SJSA1 (cell line): ENCODE measurements at places on chromosomes 2 and 18. TPM values are rescaled to one million over a fixed set of nuclear protein-coding genes. Genes with fewer than 3 reads are reported as not detected.

The SIX3 gene
- total RNA-seq: not detected in 2 replicates

The ACMSD gene
- not detected in 2 replicates for total RNA-seq

The TUBA3E gene
- total RNA-seq: not detected in 2 replicates

The DSC1 gene
- not detected in 2 replicates for total RNA-seq

The TRIM54 gene
- total RNA-seq: not detected in 2 replicates

The PDCD1 gene
- total RNA-seq: not detected in 2 replicates

The HOXD4 gene
- total RNA-seq: 0.29 and 5.9 TPM in 2 replicates

The MAP4K4 gene
- total RNA-seq: 63.9 and 83.1 TPM in 2 replicates

DNA sequence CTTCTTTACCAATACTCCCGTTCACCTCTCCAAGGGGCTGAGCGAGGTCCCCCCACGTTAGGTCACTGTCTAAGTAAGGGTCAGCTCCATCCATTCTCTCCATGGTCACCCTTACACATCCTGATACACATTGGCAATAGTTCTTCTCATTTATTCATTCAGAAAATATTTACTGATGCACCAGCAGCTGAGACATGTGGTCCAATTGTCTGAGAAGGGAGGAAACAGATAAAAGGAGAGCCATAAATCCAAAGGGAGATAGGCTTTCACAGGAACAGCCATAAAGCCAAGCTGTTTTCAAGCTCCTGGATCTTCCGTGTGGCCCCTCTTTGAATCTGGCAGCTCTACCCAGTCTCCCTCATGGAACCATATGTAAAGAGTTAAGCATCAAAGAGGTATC, 121.2 kb downstream of the TXNL1 start:
- H3K4me1 ChIP-seq: no peaks in the 10 kb centered on the region
- DNase-seq: no peak
- H3K36me3 ChIP-seq: no peaks in the 10 kb centered on the region
- no peak overlapping the region for H3K4me3 ChIP-seq

GRCh38 chr2:120759543-120760331, 24.1 kb downstream of the GLI2 start:
- no peak overlapping the region for H3K4me3 ChIP-seq
- no peaks in the 10 kb centered on the region for H3K27me3 ChIP-seq
- H3K4me1 ChIP-seq: peaks cover 64% of the 10 kb centered on the region
- H3K36me3 ChIP-seq: peaks cover 17% of the 10 kb centered on the region

GRCh38 chr2:667332-667999, 9.7 kb downstream of the TMEM18 start:
- no peaks in the 10 kb centered on the region for H3K27me3 ChIP-seq
- no peak for DNase-seq
- peaks cover 21% of the 10 kb centered on the region for H3K4me1 ChIP-seq
- H3K36me3 ChIP-seq: peaks cover 73% of the 10 kb centered on the region
- no peak overlapping the region for H3K27ac ChIP-seq
- no peak overlapping the region for H3K4me3 ChIP-seq

GRCh38 chr2:6369266-6369665, 496.4 kb downstream of the CMPK2 start:
- H3K27ac ChIP-seq: no peak overlapping the region
- no peaks in the 10 kb centered on the region for H3K36me3 ChIP-seq
- no peak overlapping the region for H3K4me3 ChIP-seq
- no peak for DNase-seq

- H3K27ac ChIP-seq: no peak overlapping the region
- peaks cover 6% of the 10 kb centered on the region for H3K4me1 ChIP-seq
- no peaks in the 10 kb centered on the region for H3K27me3 ChIP-seq
- H3K4me3 ChIP-seq: no peak overlapping the region
These were observed 26.7 kb upstream of the ALLC start for GRCh38 chr2:3631161-3631850.

GRCh38 chr2:106890606-106891005, 4.6 kb upstream of the ST6GAL2 start:
- H3K36me3 ChIP-seq: no peaks in the 10 kb centered on the region
- H3K27ac ChIP-seq: no peak overlapping the region
- H3K4me3 ChIP-seq: no peak overlapping the region
- peaks cover 18% of the 10 kb centered on the region for H3K4me1 ChIP-seq

DNA sequence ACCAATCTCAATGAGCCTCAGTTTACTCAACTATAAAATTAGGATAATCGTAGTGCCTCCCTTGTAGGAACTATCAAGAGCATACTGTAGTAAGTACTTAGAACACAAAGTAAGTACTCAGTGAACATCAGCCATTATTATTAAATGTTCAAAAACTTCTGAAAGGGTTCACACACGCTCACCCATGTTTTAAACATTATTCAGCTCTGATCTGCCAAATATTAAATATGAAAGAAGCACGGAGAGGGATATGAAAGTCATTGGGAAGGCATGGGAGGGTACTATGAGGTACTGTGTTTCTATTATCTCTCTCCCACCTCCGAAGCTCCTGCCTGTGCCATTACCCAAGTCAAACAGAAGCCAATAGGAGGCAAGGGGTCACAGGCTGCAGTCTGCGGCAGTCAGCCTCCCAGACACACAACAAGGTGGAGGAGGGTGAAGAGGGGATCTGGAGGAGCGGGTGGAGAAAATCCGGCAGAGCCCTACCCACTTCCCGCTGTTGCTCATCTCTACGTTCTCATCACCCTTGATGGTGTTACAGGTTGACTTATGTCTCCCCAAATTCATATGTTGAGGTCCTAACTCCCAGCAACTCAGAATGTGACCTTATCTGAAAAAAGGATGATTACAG, 2.0 kb upstream of the TBC1D8 start:
- no peak overlapping the region for H3K4me3 ChIP-seq
- no peaks in the 10 kb centered on the region for H3K27me3 ChIP-seq
- no peak for DNase-seq
- H3K4me1 ChIP-seq: peaks cover 29% of the 10 kb centered on the region

GRCh38 chr2:5365871-5366461, 326.2 kb upstream of the SOX11 start:
- no peak overlapping the region for H3K27ac ChIP-seq
- H3K27me3 ChIP-seq: no peaks in the 10 kb centered on the region
- no peak overlapping the region for H3K4me3 ChIP-seq

- no peaks in the 10 kb centered on the region for H3K36me3 ChIP-seq
- H3K27ac ChIP-seq: no peak overlapping the region
- DNase-seq: no peak
- no peak overlapping the region for H3K4me3 ChIP-seq
- H3K27me3 ChIP-seq: no peaks in the 10 kb centered on the region
These were observed 243.2 kb downstream of the BABAM2 start for GRCh38 chr2:28133778-28134177.

DNA sequence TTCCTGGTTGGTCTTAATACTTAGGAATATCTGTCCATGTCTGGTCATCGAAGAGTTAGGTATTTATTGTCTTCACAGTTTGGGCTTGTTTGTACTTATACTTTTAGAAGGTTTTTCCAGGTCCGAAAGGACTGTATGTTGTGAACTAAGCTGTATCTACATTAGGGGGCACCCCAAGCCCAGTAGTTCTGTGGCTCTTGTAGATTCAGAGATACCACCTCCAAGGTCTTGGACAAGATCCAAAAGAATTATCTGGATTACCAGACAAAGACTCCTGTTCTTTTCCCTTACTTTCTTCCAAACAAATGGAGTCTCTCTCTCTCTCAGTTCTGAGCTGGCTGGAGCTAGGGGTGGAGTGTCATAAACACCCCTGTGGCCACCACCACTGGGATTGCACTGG, 328.7 kb downstream of the ZNF804A start:
- no peaks in the 10 kb centered on the region for H3K27me3 ChIP-seq
- H3K27ac ChIP-seq: no peak overlapping the region
- H3K36me3 ChIP-seq: no peaks in the 10 kb centered on the region
- H3K4me1 ChIP-seq: no peaks in the 10 kb centered on the region
- H3K4me3 ChIP-seq: no peak overlapping the region

DNA sequence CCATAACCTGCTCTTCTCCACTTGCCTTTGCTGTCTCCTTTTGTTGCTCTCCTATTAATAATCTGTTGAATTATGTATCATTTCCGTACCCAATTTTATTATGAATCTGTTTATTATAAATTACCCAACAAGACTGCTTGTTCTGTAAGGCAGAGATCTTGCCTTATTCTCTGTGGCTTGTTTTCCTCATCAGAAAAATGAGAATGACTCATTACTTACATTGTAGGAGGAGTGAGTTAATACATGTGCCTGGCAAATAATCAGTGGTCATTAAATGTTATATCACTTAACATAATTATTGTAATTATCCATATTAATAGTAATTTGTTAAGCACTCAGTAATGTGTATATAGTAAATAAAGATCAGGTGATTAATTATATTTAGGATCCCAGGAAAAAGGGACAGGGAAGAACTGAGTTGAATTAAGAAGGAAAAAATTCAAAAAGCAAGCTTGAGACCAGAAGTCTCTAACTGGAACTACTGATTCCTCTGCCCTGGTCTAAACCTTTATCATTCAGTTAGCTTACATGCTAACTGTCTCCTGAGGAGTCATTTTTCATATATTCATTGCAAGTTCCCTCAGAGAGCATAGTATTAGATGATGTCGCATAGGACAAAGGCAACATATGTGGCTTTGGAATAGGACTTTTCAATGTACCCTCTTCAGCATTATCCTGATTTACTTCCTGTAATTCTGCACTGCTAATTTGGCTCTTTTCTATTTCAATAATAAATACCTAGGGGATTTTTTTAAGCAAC, 335.7 kb downstream of the GALNT13 start:
- H3K4me1 ChIP-seq: no peaks in the 10 kb centered on the region
- no peak overlapping the region for H3K27ac ChIP-seq
- DNase-seq: no peak
- no peaks in the 10 kb centered on the region for H3K36me3 ChIP-seq

DNA sequence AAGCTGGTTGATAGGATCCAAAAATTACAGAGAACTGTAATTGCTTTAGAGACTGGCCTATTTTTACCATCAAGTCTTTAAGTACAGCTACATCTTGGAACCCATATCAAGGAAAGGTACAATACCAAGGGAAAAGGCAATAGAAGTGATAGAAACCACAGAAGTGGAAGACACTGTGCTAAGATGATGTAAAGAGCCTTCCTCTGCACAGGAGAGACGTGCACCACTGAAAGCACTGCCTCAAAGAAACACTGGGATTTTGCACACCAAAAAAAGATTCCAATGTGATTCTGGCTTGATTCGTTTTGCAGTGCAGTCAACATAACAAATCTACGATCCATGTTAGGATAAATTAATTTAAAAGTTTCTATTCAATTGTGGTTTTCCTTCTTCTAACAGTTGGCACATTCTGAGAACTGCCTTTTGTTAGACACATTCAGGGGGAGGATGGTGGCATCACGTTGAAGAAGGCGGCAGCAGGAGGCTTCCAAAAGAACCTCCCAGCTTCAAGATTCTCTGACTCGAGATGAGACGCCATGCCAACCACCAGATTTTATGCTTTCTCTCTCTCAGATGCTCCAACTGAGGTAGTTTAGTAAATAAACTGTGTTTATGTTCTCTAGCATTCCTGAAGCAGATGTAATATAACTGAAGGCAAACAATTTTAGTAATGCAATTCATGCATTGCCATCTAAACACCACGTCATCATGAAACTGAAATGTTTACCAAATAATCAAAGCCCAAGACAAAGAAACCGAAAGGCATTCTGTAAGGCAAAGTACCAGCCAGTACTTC, 102.9 kb downstream of the BCL2 start:
- no peaks in the 10 kb centered on the region for H3K27me3 ChIP-seq
- peak; percentile 78 for DNase-seq
- peak overlapping the region; percentile 74 for H3K27ac ChIP-seq
- H3K36me3 ChIP-seq: no peaks in the 10 kb centered on the region
- H3K4me1 ChIP-seq: peaks cover 26% of the 10 kb centered on the region

GRCh38 chr18:13381944-13382365, 163.4 kb downstream of the LDLRAD4 start:
- H3K4me3 ChIP-seq: no peak overlapping the region
- H3K27ac ChIP-seq: peak overlapping the region; percentile 74
- no peaks in the 10 kb centered on the region for H3K36me3 ChIP-seq
- no peaks in the 10 kb centered on the region for H3K27me3 ChIP-seq
- H3K4me1 ChIP-seq: peaks cover 15% of the 10 kb centered on the region

GRCh38 chr2:30732376-30732775, 74.9 kb downstream of the CAPN13 start:
- no peak for DNase-seq
- H3K27ac ChIP-seq: no peak overlapping the region
- no peaks in the 10 kb centered on the region for H3K4me1 ChIP-seq
- H3K4me3 ChIP-seq: no peak overlapping the region

DNA sequence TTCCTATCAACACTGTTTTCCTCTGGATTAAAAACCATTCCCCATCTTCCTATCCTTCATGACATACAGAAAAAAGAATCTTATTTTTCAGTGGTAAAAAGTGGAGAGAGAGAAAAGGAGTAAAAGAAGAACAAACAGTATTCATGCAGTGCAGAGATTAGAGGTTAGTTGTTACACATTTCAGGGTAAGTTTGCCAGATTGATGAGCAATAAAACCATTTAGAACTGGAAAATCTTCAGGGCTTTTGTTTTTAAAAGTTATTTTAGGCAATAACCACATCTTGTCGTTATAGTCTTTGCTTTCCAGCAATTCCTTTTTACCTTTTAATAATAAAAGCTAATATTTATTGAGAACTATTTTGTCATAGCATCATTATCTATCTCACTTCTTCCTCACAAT, 104.5 kb downstream of the GPD2 start:
- H3K4me1 ChIP-seq: peaks cover 80% of the 10 kb centered on the region
- peak overlapping the region; percentile 82 for H3K27ac ChIP-seq
- DNase-seq: no peak
- no peak overlapping the region for H3K4me3 ChIP-seq
- no peaks in the 10 kb centered on the region for H3K27me3 ChIP-seq
